ENCODE measurements at places on chromosomes 12 and 14.

GRCh38 chr12:67280572-67280971, 11.4 kb downstream of the CAND1 start:
- DNase-seq, result no peak

- no peak for DNase-seq
Observed at GRCh38 chr12:28202374-28203130, 12.3 kb downstream of the CCDC91 start.

DNA sequence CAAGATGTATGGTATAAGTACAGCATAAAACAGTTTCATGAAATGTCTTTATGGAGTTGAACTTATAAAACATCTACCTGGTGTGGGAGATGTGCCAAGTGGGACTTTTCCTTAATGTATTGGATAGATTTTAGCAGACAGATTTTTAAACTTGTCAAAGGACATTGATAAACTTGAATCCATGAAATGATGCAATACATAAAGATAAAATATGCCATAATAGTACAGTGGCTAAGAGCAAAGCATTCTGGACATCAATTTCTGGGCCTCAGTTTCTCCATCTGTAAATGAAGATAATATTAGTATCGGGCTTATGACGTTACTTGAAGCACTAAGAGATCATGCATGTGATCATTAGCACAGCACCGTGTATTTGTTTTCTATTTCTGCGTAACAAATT, 45.4 kb downstream of the NKX2-1 start:
- DNase-seq, result no peak

GRCh38 chr14:95157048-95157326, 342 bp downstream of the DICER1 start:
- DNase-seq, result peak; percentile 53

- DNase-seq, result no peak
Observed at GRCh38 chr12:107296681-107297089, 203.3 kb upstream of the CRY1 start.

- DNase-seq, result peak; percentile 73
Observed at GRCh38 chr12:110281549-110282299, 677 bp downstream of the ATP2A2 start.

DNA sequence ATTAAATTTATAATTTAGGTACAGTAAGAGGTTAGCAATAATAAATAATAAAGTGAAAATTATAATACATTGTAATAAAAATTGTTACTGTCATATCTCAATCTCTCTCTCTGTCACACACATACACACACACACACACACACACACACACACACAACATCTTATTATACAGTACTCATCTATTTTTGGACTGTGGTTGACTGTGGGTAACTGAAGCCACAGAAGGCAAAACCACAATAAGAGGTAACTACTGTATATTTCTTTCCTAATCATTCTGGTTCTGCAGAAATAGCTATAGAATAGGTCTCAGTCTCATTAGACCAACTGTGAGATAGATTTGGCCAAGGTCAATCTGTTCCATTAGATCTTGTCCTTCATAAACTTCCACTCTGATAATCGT, 33.1 kb upstream of the PTPRO start:
- no peak for DNase-seq

DNA sequence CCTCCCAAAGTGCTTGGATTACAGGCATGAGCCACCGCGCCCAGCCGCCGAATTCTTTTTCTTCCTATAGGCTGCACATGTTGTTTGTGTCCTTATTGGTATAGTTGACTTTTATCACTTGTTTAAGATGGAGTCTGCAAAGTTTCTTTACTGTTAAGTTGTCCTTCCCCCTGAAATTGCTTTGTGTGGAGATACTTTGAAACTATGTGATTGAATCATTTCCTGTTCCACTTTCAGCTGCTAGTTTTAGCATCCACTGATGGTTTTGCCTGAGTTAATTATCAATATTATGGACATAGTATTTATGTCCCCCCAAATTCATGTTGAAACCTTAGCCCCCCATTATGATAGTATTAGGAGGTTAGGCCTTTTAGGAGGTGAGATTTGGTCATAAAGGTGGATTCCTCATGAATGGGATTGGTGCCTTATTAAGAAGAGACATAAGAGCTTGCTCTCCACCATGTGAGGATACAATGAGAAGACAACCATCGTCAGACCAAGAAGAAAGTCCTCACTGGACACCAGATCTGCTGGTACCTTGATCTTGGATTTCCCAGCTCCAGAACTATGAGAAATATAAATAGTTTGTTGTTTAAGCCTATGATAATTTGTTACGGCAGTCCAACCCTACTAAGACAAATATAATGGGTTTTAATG, 34.9 kb downstream of the PPHLN1 start:
- no peak for DNase-seq

GRCh38 chr12:83317595-83317994, 630.9 kb downstream of the TMTC2 start:
- DNase-seq, result no peak

DNA sequence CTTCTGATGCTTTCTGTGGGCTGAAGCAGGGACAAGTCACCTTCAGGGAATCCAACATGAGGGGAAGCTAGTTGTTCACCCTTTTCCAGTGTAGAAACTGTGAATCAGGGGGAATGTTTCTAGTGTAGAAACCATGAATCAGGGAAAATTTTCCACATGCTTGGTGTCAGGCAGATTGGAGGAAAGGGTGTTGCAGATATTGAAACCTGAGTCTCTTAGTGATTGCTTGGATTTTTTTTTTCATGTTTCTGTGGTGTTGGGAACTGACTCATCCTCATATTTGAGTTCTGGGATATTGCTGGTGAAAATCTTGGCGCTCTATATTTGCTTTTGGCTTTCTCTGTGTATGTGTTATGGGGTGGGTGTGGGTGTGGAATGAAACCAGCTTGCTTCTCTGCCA, 144.5 kb upstream of the FBXO33 start:
- DNase-seq, result no peak

DNA sequence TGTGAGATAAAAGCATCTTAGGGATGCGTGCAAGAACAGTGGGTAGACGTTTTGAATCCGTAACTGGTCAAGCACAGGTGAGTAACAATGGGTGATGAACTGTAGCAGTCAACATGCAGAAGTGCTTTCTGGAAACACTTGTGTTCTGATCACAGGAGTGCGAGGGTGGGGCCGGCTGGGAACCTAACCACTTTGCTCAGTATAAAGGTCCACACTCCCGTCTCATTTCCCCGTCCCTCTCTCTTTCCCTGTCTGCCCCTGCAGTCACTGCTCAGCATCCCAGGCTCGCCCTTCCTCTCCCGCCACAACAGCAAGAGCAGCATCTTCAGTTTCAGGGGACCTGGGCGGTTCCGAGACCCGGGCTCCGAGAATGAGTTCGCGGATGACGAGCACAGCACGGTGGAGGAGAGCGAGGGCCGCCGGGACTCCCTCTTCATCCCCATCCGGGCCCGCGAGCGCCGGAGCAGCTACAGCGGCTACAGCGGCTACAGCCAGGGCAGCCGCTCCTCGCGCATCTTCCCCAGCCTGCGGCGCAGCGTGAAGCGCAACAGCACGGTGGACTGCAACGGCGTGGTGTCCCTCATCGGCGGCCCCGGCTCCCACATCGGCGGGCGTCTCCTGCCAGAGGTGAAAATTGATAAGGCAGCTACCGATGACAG, 127.1 kb downstream of the FIGNL2 start:
- peak; percentile 41 for DNase-seq

GRCh38 chr12:62737188-62737587, 197.8 kb downstream of the PPM1H start:
- no peak for DNase-seq

DNA sequence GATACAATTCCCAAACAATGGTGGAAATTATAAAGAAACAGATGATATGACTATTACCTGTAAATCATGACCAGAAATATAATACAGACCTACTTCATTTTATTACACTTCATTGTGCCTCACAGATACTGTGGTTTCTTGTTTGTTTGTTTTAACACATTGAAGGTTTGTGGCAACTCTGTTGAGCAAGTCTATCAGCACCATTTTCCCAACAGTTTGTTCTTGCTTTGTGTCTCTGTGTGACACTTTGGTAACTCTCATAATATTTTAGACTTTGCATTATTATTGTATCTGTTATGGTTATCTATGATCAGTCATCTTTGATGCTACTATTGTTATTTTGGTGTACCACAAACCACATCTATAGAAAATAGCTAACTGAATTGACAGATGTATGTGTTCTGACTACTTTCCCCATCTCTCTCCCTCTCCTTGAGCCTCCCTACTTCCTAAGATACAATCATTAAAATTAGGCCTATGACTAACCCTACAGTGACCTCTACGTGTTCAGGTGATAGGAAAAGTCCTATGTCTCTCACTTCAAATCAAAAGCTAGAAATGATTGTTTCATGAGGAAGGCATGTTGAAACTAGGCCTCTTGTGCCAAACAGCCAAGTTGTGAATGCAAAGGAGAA, 49.1 kb downstream of the FBXO33 start:
- no peak for DNase-seq

DNA sequence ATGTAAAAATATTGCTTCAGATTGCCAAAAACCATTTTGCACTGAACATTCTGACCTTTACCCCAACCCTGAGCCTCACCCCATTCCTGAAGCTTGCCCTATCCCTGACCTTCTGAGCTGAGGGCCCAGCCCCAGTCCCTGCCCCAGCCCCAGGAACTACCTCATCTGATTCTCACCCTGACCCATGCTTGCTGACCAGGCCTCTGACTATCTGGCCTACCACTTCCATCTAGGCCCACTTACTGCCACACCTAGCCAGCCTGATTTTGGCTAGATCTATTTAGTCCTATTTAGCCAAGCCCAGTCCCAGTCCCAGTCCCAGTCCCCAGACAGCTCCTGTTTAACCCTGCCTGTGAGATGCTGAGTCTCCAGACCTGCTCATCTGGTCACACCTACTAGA, 33.6 kb downstream of the OR10P1 start:
- DNase-seq, result no peak

DNA sequence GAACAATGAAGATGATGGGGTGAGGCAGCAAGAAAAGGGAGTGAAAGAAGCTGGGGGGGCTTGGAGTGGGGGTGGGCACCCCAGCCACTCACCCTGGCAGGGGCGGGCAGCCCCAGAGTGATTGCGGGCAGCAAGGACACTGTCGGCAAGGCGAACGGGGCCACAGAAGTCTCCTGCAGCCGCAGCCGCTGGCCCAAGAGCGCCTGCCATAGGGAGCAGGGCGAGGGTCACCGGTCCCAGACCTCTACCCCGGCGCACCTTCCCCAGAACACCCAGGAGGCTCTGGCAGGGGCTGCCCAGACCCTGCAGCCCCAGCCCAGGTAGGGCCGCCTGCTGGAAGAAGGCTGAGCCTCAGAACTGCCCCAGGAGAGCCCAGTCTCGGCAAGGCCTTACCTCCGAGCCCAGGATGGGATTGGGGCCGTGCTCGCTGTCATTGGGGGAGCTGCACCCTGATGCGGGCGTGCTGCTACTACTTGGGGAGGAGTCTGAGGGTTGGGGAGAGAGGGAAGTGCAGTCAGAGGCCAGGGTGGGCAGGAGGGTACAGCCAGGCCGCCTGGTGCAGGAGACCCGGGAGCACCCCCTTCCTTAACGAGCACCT, 22.9 kb downstream of the SLC48A1 start:
- no peak for DNase-seq

GRCh38 chr12:89941436-89941835, 232.8 kb upstream of the ATP2B1 start:
- no peak for DNase-seq

- DNase-seq, result no peak
Observed at GRCh38 chr14:61516964-61517653, 178.2 kb upstream of the HIF1A start.

- no peak for DNase-seq
Observed at GRCh38 chr12:1445807-1446206, 148.6 kb downstream of the FBXL14 start.

DNA sequence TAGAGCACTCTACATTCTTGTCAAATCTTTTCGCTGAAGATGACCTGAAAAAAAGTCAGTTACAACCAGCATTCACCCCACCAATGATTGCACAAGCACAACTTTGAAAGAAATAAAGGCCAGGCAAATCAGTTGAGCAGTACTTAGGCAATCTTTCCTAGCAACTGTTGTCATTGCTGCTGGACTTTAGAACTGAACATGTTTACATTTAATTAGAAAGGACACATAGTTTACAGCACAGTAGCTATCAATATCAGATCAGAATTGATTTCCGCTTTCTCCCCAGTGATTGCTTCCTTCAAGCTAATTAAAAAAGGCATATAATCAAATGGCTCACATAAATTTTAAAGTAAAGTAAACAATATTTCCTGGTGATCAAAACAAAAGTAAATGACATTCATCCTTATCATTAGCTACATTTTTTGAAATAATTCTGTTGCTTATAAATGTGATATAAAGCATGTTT, 128.4 kb downstream of the FOXA1 start:
- DNase-seq, result no peak

GRCh38 chr14:72906879-72907278, 13.0 kb upstream of the DPF3 start:
- DNase-seq, result no peak

GRCh38 chr12:614411-614970, 48.8 kb downstream of the NINJ2 start:
- peak; percentile 59 for DNase-seq

DNA sequence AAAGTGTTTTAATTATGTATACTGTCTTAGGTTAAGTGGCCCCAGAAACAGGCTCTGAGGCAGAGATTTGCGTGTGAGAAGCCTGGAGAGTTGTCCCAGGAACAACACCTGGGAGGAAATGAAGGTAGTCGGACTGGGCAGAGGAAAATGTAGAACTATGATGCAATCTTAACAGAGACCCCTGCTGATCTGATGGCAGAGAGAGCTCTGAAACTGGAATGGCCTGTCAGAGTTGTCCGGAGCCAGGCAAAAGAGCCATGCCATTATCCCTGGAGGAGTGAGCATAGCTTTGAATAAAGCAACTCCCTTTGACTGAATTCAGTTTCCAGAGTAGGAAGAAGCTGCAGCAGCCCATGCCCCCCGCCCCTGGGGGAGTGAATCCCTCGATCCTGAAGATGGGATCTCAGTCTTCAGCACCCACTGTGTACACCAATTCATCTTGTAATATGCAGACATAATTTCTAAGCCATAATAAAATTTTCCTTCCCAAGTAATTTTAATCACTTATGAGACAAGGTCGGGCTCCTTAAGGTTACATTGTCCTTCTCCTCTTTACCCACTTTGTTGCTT, 264.8 kb downstream of the PDZRN4 start:
- DNase-seq, result no peak

GRCh38 chr14:61221906-61222305, 59.2 kb downstream of the TMEM30B start:
- DNase-seq, result no peak

DNA sequence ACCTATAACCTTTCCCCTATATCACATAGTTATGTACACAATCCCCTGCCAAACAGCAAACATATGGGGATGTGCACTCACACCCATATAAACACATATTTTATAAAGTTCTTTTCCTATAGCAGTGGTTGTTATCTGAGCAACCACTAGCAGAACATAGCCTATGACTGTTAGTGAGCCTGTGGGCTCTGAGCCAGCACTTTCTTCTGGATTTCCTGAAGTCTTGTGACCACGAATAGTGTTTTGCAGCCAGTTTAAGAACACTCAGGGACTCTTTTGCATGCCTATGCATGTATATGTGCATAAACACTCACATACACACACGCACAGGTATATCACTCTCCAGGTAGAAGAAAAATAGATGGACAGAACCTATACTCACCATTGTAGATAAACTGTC, 17.1 kb downstream of the TESPA1 start:
- DNase-seq, result no peak

Data from suppressor macrophage treated with lipopolysaccharide for 4 hours (primary cell).